ENCODE measurements at places on chromosomes 13 and 19.
A peak's percentile ranks its signal among the peaks of the same experiment; 100 is the strongest.

DNA sequence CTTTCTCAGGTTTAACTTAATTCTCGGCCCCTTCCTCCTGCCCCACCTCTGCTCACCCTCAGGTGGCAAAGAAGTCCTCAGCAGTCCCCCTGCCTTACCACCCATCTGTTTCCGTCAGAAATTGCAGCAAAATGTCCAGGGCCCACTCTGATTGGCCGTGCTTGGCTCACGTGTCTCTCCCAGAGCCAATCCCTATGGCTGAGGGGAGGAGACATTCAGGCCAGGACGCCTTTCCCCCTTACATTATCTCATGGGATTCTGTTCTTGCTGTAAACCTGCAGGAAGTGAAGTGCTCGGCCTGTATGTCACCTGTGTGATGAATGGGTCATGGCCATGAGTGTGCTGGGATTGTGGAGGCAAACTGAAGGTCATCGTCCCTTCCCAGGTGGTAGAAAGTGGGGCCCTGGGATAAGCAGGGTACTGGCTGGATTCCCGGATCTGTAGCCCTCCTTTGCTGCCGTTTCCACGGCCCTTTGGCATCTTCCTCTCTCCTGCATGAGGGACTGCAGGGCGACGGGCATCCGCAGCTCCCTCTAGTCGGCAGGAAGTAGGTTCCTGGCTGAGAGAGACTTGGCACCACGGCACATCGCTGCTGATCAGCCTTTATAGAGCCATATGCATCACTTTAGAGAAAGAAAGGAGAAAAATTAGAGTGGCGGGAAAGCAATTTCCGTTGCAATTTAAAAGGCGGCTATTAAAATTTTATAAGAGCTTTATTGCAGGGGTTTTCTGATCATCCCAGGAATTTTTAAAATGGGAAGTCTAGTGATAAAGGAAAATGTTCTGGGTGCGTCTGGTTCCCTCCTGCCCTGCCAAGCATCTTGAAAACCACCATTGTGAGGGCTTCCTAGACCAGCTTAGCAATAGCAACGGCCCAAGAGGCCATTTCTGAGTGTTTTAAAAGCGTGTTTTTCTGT lies 118.2 kb downstream of the SIPA1L3 start:
- DNase-seq: no peak

DNA sequence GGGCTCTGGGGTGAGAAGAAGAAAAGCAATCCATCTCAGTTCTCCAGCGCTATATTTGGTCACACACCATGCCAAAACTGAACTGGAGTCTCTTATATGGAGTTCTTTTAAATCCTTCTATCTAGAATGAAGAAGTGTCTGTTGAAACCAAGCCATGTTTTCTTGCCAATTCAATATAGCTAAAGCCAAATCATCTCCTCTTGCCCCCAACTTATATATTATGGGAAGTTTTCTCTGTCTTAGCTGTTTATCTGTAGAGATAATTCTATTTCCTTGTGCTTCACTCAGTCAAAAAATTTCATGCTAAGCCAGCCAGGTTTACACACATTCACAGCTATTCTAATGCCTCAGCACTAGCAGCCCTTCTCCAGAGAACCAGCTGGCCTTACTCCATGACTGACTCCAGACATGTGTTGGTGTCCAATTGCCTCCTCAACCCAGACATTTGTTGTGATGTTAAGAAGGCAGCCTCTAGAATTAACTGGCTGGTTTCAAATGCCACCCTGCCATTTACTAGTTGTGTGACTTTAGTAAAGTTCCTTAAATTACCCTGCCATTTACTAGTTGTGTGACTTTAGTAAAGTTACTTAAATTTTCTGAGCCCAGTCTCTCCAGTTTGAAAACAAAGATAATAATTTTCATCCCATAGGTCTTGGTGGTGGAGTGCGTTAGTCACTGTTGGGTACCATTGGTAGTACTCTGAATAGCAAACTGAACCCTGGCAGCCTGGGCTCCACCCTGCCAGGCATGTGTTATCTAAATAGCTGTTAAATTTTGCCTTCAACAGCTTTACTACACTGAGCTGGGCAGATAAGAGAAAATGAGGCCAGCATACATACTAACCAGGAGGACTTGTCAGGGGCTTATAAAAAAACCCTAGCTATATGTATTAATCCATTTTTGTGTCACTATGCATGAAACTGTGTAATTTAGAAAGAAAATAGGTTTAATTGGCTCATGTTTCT lies 525.1 kb downstream of the LMO7 start:
- DNase-seq: no peak

DNA sequence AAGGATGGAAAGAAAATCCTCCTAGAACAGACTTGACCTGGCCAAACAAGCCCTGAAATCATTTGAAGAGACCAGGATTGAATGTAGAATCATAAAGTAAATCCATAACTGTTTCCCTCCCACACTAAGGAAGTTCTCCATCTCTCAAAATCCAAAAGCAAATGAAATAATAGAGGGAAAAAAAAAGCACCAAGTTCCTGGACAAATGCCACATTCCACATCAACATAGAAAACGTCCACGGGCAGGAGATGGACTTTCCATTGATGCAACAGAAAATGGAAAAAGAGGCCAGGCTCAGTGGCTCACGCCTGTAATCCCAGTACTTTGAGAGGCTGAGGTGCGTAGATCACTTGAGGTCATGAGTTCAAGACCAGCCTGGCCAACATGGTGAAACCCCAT lies 56.2 kb downstream of the INSR start:
- DNase-seq: no peak

DNA sequence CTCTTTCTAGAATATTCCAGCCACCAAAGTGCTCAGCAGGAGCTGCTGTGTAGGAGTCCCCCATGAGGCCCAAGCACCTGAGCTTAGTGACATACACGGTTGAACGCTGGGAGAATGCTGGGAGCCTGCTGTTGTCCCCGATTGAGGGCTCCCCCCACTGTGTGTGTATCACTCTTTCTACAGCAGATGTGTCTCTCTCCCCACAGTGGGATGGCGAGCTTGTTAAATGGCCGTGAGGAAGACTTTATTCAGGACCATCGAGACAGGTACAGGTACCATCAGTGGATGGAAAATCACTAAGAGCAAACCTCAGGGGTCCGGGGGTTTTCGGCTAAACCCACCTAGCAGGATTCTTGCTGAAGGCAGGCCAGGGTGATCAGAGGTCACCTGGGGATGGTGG lies 22.7 kb downstream of the EPN1 start:
- no peak for DNase-seq

- DNase-seq: no peak
Measured at GRCh38 chr13:75607447-75607846, 28.7 kb upstream of the LMO7 start.

- DNase-seq: no peak
Measured at GRCh38 chr13:44307844-44308243, 65.8 kb upstream of the SERP2 start.

DNA sequence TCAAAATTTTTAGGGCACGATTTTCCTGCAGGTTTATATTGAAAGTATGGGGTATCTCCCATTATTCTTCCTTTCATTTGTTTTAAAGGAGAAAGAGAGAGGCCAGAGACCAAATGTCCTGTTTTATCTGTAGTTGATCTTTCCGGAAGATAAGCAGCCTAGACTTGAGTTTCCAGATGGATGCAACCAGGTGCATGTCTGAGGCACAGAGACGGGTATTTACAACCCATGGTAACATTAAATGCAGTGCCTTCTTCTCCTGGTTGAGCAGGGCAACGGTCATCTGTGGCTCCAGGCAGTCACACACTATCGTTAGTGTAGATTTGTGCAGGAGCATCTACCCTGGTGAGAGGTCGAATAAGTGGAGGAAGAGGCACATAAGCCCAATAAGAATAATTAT lies 1507.1 kb downstream of the UQCRFS1 start:
- no peak for DNase-seq

- no peak for DNase-seq
Measured at GRCh38 chr13:76189882-76190519, 553.9 kb downstream of the LMO7 start.

GRCh38 chr13:46612267-46612666 lies 59.3 kb downstream of the LRCH1 start:
- DNase-seq: no peak

GRCh38 chr13:40999416-40999815 lies 19.7 kb downstream of the ELF1 start:
- no peak for DNase-seq

DNA sequence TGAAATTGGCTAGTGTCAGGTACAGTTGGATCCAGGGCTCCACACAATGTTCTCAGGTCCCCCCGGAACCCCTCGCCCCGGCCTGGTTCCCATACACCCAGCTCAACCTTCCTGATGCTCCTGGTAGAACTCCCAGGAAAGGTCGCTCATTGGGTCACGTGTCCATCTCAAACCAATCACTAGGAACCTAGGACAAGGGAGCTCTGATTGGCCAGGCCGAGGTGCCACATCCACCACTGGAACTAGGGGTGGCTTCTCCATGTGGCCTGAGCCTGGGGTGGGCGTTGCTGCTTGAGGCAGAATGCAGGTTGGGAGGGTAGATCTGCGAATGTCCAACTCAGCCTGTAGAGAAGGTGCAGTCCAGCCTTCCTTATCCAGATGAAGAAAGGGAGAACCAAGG lies 6.9 kb upstream of the MEF2B start:
- DNase-seq: no peak

DNA sequence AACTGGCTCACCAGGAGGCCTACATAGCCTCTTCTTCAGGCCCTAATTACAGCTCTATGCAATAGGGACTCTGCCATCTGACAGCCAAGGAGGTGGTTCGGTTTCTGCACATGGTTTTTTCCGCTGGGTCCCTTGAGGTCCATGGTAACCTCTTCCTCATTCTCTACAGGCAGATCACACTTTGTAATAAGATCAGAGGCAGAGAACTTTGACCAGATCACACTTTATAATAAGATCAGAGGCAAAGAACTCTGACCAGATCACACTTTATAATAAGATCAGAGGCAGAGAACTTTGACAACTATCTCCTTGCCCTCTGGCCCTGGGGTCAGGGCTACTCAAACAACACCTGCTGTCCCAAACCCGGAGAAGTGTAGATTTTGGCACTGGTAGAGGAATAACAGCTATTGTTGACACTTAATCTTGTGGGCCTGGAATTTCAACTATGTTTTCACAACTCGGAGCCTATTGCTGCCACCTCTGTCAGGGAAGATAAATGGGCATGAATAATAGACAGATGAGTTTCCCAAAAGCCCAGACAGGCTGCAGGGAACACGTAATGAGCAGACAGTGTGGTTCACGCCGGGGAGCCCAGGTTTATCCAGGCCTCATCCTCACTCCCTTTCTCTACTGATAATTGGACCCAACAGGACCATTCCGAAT lies 246.1 kb downstream of the UQCRFS1 start:
- no peak for DNase-seq

- no peak for DNase-seq
Measured at GRCh38 chr13:47903836-47904235, 97.2 kb downstream of the SUCLA2 start.

GRCh38 chr19:7391218-7391670 lies 42.5 kb downstream of the ARHGEF18 start:
- no peak for DNase-seq

- DNase-seq: no peak
Measured at GRCh38 chr19:28700176-28700575, 512.8 kb downstream of the UQCRFS1 start.

DNA sequence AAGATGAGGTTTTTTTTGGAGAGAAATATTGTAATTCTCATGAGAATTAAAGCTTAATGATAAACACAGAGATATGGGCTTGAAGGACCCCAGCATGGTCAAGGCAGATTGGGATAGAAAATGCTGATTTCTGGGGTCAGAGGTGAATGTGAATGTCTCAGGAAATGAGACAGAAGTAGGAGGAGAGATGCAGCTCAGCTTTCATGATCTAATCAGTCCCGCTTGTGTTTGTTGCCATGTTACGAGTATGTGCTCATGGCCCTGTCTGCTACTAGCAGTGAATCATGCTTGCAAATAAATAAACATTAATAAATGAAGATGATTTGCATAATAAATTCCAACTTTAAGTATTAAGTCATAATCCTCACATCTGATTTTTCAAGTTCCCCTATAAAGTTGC lies 23.0 kb upstream of the NDFIP2 start:
- peak; percentile 22 for DNase-seq

DNA sequence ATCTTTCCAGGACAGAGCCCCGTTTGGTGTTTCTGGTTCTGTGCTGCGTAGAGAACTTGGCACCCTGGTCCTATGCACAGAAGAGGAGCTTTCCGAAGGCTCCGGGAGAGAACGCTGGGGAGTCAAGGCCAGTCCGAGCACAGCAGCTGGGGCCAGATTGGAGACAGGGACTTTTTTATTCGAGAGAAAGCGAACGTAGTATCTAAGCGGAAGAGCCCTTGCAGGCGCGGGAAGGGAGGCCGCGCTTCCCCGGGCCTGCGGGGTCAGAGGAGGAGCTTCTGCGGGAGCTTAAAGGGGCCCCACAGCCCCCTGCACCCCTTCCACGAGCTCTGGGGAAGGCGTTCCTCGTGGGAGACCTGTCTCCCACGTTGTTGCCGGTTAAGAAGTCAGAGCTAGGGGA lies 48.6 kb upstream of the ARHGEF7 start:
- DNase-seq: no peak

DNA sequence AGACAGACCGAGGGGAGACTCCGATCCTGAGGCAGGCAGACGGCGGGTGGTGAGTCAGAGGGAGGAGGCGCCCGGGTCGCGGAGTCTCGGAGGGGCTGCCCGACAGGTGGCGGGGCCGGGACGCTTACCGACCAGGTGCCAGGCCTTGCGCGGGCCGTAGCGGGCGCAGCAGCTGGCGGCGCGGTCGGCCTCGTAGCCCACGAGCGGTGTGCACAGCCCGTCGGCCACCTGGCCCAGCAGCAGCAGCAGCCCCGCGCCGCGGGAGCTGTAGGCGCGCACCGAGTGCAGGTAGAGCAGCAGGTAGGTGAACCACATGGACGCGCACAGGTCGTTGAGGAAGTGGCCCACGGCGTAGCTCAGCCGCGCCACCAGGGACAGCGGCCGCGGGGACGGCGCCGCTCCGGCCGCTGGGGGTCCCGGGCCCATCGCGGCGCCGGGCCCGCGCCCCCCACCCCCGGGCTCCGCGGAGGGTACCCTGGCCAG lies 367 bp downstream of the MFSD12 start:
- DNase-seq: peak; percentile 79

DNA sequence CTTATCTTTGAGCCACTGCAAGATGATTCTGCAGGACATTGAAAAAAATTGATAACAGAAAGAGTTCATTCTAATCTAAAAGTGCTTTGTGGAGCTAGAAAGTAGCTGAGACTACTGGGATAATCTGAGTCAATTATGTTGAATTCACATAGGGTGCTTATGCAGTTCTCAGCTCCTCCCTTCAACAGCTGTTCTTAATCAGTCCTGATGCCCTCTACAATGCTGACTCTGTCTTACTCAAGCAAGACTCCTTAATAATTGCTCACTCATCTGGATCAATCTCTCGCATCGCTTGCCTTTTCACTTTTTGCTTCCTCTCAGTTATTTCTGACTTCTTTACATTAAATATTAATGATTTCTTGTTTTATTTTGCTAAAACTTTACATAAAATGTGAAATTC lies 182.1 kb downstream of the PCDH17 start:
- no peak for DNase-seq

DNA sequence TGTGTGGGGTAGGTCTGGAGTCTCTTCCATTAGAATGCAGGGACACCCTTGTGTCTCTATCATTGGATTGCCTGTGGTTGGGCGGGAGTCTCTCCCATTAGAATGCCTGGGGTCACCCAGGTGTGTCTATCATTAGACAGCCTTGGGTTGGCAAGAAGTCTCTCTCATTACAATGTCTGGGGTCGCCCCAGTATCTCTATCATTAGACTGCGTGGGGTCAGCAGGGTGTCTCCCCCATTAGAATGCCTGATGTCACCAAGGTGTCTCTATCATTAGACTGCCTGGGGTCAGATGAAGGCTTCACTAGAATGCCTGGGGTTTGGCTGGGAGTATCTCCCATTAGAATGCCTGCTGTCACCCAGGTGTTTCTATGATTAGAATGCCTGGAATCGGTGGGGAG lies 1539.0 kb downstream of the UQCRFS1 start:
- DNase-seq: no peak

GRCh38 chr13:95035311-95036109 lies 265.7 kb downstream of the ABCC4 start:
- no peak for DNase-seq

All from CD4-positive, alpha-beta T cell treated with Interleukin-17A for 4 hours (primary cell).